ENCODE measurements at places on chromosomes 4 and X.

DNA sequence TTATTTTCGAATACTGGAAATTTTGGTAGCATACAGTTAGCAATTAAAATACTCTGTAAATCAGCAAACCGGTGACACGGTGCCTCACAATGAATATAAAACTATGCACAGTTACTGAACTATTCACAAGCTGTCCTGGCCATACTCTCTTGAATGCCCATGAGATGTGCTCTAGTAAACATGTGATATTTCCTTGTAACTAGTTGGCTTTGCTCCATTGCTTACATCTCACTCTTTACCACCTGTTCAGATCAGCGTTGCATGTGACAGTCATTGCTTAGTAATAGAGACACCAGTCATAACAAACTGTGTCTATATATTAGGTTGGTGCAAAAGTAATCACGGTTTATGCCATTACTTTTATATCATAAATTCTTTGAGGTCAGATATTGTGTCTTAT lies 897.9 kb upstream of the FTHL17 start:
- no peak for DNase-seq

GRCh38 chr4:76106442-76106841 lies 31.9 kb downstream of the ART3 start:
- DNase-seq, result no peak

DNA sequence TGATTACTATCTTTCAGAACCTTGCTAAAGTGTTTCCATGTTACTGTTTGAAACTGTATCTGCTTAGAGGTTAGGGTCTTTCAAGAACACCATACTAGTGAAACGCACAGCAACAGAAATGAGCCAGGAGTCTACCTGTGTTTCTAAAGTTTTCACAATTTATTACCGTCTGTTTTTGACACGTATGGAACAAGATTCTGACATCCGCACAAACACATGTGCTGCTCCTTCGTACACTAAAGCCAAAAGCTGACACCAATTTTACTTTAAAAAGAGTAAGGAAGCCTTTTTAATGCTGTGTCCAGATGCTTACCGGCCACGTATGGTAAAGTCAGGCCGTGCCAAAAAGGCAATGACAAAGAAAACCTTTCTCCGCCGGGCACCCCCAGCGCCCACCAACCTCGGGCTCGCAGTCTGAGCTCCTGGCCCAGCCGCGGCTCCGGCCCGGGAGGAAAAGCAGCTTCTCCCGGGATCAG lies 532 bp downstream of the RPS4X start:
- no peak for DNase-seq

GRCh38 chr4:74044677-74045076 lies 6.2 kb upstream of the CXCL3 start:
- DNase-seq, result no peak

DNA sequence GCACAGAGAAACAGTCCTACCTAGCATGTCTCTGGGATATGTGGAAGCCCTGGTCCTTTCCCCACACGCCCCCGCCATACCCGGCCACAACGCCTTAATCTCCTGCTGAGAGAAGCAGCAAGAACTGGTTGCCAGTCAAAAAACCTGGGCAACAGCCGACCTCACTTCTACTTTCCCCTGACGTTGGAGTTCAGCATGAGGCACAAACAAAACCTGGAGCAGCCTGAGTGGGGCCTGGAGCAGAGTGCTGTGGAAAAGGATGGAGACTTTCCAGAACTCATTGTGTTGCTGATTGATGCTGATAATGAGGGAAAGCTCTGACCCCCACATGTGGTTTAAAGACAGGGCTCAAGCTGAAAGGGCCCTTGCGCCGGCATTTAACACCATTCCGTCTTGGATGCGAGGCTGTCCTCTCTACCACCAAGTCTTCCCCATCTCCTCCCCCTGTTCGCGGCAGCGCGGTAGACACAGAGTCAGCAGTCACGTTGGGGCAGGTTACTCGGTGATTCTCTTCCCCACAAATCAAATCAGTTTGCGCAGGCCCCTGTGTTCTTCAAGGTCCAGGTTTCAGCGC lies 666 bp downstream of the CCDC158 start:
- DNase-seq, result no peak

DNA sequence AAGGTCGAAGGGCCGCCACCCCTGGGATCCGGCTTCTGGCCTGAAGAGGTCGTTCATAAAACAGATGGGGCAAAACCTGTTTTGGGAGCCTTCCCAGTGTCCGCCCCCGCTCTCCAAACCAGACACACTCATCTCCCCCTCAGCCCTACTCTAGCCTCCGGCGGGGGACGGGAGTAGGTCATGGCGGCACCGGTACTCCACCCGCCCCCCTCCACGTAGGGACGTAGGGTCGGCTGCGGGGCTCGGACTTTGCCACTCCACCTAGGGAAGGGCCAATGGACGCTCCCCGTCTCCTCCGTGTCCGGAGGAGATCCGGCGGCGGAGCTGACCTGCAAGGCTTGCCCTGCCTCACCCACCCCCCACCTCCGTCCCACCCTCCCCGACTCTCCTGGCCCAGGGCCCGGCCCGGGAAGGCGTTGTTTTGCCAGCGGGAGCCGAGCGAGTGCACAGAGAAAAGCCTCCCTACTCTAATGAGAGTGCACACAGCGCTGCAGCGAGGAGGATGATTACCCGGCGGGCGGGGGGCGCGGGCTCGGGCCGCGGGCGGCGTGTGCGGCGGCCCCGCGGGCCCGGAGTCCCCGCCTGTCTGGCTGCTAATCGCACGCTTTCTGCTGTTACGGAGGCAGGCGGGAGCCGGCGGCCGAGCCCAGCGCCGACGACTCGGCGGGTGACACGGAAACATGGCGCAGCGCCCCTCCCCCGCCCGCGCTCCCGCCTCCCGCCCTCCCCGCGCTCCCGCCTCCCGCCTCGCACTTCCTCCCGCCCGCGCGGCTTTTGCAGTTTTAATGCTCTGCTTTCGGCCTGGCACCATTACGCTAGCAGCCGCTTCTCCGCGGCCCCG lies 8.3 kb upstream of the BCOR start:
- DNase-seq, result no peak

- no peak for DNase-seq
Measured at GRCh38 chr4:57104706-57105560, 5.3 kb downstream of the IGFBP7 start.

DNA sequence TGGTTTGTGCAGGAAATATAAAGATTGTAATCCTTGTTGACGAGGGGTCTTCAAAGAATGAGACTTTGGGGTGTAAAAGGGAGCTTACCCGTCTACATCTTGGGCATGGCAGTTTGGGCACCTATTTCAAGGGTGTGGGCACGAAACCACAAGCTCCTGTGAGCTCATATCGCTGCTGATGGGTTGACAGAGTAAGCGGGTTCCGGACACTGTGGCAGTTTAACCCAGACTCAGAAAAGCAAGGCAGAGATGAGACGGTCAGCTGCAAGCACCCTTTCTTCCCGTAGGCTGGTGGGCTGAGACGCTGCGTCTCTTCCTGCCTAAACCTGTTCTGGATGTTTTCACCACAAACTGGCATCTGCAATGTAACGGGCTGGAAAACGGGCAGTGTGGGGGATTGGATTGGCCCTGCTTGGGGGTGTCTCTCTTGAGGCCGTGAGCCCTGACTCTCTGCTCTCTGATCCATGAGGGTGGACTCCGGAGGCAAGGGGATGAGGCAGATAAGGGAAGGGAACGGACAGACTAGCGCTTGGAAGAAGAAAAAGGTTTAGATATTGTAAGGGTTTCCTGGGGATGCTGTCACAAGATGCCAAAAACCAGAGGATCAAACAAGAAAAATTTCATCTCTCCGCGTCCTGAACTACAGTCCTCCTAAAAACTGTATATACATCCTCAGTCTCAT lies 237.5 kb downstream of the SHOX start:
- no peak for DNase-seq

GRCh38 chr4:40540800-40541199 lies 88.9 kb downstream of the RBM47 start:
- DNase-seq, result no peak

DNA sequence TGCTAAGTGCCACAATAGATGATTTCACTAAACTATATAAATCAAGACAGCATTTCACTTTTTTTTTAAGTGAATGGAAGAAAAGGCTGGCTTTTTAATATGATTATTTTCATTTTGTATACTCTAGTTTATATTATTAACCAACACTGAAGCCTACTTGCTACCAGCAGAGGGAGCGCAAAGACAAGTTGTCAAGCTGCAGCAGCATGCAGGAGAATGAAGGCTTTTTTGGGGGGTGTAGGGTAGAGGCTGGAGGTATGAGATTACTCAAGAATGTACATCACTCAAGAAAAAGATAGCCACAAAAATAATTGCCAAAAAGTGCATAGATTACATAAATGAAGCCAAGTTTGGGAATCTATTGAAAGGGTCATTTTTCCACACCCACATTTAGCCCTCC lies 519.5 kb downstream of the FGF13 start:
- no peak for DNase-seq

DNA sequence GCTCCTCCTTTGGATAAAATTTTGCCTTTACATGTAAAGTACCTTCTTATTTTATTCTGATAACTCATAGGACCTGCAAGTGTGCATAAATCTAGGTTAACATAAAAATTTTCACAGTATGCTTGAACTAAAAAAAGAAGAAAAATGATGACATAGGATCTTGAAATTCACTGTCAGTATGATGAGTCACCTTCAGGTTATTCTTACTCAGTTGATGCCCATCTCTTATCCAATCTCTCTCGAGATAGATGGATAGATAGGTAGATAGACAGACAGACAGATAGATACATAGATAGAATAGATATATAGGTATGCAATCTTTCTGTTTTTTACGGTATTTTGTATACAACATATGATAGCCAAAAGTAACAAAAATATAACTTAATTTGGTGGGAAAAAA lies 485.5 kb downstream of the NAF1 start:
- no peak for DNase-seq

DNA sequence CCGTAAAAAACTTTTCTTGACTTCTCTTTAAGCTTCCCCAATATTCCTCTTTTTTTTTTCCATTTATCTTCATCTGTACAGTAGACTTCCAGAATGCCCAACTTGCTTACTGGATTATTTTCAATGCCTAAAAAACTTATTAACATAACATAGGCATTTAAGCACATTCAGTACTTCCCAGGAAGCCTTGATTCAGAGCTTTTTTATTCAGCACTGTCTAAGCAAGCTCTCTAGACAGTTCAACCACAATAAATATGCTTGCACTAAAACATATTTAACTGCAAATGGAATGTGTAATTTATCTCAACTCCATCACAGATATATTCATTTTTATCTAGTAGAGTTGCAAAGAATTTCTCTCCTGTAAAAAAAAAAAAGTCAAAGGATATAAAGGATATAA lies 997.8 kb downstream of the ARAP2 start:
- DNase-seq, result no peak

GRCh38 chr4:55500072-55500471 lies 46.6 kb downstream of the CLOCK start:
- no peak for DNase-seq

DNA sequence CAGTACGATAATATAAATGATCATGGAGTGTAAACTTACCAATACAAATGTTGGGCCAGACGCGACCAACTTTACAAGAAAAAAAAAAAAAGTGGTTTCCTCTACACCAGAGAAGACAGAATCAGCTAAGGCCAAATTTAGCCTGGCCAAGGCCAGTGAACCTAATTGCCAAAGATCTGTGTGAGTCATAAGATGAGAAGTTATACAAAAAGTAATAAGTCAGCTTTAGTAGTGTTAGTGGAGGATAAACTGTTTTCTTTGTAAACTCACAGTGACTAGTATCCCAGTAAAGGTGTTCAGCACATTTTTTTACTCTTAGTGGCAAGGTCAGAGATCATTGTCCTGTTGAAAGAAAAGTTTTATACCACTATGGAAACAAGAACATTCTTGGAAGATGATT lies 531.4 kb upstream of the TECRL start:
- no peak for DNase-seq

DNA sequence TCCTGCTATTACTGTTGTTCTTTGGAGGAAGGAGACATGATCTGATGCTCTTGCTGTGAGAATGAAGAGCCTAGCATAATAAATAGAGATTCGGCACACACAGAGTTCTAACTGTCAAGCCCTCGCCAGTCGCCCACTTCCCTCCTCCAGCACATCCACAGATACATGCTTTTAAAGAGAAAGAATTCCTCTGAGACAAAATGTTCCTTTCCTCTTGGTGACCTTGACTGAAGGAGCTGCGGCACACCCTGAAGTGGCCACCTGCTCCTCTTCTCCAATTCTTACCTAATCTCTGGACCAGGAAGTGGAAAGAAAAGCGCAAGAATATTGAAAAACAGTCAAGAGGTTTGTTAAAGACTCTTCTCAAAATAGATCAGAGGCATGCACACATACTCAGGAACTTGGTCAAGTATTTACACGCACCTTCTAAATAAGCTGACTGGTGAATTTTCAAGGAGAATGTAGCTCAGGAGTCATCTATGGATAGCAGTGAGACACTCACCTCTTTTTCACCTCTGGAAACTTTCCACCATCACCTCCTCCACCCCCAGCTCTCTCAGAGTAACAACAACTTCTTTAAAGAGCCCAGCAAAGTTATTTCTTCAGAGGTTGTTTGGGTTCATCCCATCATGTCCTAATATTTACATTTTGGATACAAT lies 95.4 kb downstream of the PARM1 start:
- no peak for DNase-seq

DNA sequence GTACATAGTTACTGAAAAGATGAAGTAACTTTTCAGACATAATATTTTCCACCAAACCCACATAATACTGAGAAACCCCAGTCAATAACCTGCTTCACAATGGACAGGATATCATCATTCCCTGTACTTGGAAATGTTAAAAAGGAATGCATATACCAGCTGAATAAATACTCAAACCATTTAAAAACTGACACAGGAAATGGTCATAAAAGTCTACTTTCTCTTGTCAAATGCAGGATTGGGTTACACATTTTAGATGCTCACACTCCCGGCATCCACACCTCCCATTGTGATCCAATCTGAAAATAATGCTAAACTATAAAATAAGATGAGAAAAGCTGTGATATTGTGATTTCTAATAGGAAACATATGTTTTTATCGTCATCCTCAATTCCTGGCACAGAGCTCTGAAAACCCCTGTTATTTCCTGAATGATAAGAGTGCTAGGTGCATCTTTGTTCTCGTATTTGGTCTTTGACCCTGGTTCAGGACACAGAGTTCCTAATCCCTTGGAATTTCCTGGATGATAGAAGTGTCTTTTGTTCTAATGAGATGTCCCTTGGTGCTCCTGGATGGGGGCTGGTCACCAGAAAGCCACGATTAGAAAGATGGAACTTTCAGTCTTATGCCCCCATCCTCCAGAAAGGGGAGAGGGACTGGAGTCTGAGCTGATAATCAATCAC lies 821.3 kb downstream of the TRIML1 start:
- DNase-seq, result no peak

GRCh38 chr4:10694151-10694827 lies 9.7 kb upstream of the CLNK start:
- no peak for DNase-seq

DNA sequence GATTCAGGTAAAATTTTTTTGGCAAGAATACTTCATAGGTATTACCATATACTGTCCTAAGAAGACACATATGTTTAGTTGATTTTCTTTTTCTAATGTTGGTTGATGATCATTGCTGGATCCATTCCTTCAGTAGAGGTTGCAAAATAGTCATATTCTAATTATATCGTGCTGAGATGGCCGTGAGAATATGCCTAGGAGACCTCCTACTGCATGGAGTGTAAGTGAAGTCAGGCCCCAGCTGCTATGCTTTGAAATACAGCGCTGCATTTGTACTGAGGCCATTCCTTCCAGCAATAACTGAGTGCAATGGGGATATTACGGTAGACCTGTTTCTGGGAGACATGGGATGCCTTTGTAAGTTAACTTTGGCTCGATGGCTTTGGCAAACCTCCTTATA lies 6.7 kb upstream of the PLAC8 start:
- DNase-seq, result no peak

- DNase-seq, result no peak
Measured at GRCh38 chrX:132393485-132393884, 95.4 kb downstream of the MBNL3 start.

GRCh38 chr4:148961526-148961925 lies 519.3 kb upstream of the NR3C2 start:
- DNase-seq, result no peak
